ENCODE measurements at places on chromosomes 5 and 9. TPM values are rescaled to one million over a fixed set of nuclear protein-coding genes. Genes with fewer than 3 reads are reported as not detected.

Gene IFNA8
- not detected for total RNA-seq

- no peak for DNase-seq
- H3K27ac ChIP-seq: no peak overlapping the region
- no peaks in the 10 kb centered on the region for H3K27me3 ChIP-seq
- peaks cover 18% of the 10 kb centered on the region for H3K4me1 ChIP-seq
- H3K36me3 ChIP-seq: no peaks in the 10 kb centered on the region
- no peak overlapping the region for H3K4me3 ChIP-seq
These were observed 11.6 kb upstream of the ABL1 start for GRCh38 chr9:130823435-130823834.

DNA sequence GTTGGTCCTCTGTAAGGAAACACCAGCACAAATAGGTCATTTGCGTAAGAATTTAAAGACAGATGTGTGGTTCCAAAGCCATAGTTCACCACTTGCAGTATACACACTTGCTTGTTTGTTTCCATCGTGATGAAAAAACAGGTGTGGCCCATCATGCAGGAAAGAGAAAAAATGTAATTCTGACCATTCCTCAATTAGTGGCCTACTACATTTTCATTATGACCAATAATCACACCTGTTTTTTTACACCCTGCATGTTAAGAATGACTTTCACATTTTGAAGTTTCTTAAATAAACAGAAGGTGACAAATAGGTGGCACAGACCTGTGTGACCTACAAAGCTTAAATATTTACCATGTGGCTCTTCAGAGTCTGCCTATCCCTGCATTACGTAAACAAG lies 2.2 kb upstream of the ICE1 start:
- H3K4me3 ChIP-seq: no peak overlapping the region
- no peak for DNase-seq
- H3K4me1 ChIP-seq: peaks cover 25% of the 10 kb centered on the region

GRCh38 chr5:96750110-96750822 lies 57.5 kb downstream of the ERAP1 start:
- no peak for DNase-seq
- no peaks in the 10 kb centered on the region for H3K27me3 ChIP-seq
- H3K27ac ChIP-seq: no peak overlapping the region
- peaks cover 59% of the 10 kb centered on the region for H3K36me3 ChIP-seq
- peaks cover 40% of the 10 kb centered on the region for H3K4me1 ChIP-seq

Gene LOX
- total RNA-seq: 4.7 TPM

Gene TXNDC8
- total RNA-seq: not detected

Gene ENHO
- total RNA-seq: not detected

- H3K4me1 ChIP-seq: no peaks in the 10 kb centered on the region
- H3K27ac ChIP-seq: no peak overlapping the region
- DNase-seq: no peak
- H3K4me3 ChIP-seq: no peak overlapping the region
These were observed 58.9 kb upstream of the MCCC2 start for GRCh38 chr5:71528206-71528605.
